ENCODE measurements at places on chromosomes 7 and 10. TPM values are rescaled to one million over a fixed set of nuclear protein-coding genes. Genes with fewer than 3 reads are reported as not detected.

C10orf67 gene
- 0.07 TPM for total RNA-seq

ZNF398 gene
- 14.2 TPM for total RNA-seq

CUL2 gene
- 50.2 TPM for total RNA-seq

PRRT4 gene
- total RNA-seq: 0.14 TPM

HYAL4 gene
- not detected for total RNA-seq

MMRN2 gene
- total RNA-seq: not detected
